CD14-positive monocyte (primary cell): ENCODE measurements at places on chromosomes 4 and X.

GRCh38 chrX:29488919-29489318 is 726.4 kb upstream of the MAGEB2 start:
- peak; percentile 6 for DNase-seq

DNA sequence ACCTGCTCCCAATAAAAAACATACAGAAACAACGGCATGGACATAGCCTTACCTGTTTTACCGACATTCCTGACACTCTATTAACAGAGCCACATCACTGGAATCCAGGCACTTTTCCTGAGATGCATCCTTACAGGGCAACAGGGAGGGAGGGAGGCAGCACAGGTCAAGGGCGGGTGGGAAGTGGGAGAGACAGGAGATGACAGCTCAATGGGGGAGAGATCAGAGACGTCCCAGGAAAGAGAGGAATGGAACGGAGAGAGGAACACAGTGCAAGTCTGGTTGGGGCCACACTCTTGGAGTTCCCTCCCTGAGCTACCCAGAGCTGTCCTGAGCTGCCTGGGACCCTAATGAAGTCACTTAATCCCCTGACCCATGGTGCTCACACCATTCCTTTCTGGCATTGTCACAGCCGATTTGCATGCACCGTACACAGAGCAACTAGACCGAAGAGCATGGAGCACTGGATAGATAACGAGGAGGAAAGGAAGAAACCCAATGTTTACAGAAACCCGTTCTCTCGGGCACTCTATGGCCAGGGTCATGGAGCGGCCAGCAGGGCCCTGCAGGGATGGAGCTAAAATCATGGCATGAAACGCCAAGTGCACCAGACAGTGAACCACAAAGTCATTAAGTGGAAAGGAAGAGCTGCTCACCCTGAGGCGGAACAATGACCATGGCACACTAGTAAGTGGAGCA is 93.1 kb downstream of the NSUN7 start:
- DNase-seq, result no peak

GRCh38 chr4:10053635-10054453 is 32.5 kb upstream of the SLC2A9 start:
- no peak for DNase-seq

GRCh38 chr4:95694411-95694810 is 145.5 kb upstream of the PDHA2 start:
- no peak for DNase-seq

GRCh38 chr4:130028552-130028951 is 932.6 kb downstream of the C4orf33 start:
- DNase-seq, result no peak

GRCh38 chr4:154626793-154627484 is 14.5 kb upstream of the FGG start:
- no peak for DNase-seq

DNA sequence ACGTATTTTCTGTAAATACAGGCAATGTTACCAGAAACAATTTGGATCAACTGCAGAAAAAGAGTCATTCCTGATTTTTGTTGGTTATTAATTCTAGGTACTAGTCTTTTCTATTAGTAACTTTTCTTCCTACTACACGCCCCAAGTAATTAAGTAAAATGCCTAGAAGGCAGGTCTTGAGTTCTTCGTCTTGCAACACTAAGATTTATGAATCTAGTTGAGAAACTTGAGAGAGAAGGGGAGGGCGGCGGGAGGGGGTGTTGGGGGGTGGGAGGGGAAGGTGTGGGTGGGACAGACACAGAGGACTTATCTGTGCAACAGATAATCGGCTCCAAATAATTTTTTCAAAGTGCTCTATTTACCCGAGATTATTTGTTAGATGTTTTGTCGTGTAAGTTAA is 3.0 kb downstream of the RAP2C start:
- DNase-seq, result peak; percentile 4

DNA sequence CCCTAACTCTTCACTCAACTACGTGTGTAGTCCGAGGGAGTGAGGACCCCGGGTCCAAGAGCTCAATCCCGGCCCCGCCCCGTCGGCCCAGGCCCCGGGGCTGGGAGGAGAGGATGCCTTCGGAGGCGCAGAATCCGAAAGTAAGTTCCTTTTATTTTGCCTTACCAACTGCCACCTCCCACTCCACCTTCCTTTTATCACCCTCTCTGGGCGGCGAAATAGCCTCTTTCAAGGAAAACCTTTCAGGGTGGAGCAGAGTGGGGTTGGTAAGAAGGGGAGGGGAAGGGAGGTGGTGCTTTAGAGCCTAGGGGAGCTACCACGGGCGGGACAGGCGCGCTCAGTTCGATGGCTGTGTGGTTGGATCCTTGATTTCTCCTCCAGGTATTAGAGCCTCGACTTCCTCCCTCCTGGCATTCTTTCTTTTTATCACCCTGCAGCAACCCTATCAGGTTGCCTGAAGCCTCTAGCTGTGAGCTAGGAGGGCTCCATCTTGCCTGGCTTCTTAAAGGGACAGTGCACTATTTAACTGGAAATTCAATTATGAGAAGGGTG is 191.2 kb downstream of the RRAGB start:
- DNase-seq, result peak; percentile 0

- DNase-seq, result no peak
Observed at GRCh38 chrX:13473442-13474163, 95.8 kb upstream of the EGFL6 start.

- DNase-seq, result no peak
Observed at GRCh38 chr4:126028876-126029275, 714.1 kb downstream of the FAT4 start.

DNA sequence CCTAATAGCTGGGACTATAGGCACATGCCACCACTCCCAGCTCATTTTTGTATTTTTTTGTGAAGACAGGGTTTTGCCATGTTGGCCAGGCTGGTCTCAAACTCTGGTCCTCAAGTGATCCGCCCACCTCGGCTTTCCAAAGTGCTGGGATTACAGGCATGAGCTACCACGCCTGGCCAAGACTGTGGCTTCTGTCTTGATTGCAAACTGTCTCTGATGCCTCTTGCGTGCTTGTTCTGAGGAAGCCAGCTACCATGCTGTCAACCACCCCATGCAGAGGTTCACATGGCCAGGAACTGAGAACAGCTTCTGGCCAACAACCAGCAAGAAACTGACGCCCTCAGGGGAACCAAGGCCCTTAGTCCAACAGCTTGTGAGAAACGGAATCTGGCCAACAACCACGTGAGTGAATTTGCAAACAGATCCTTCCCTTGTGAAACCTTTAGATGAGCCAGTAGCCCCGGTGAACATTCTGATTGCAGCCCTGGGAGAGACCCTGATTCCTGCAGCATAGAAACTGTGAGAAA is 71.2 kb downstream of the SUPT20HL2 start:
- peak; percentile 19 for DNase-seq

DNA sequence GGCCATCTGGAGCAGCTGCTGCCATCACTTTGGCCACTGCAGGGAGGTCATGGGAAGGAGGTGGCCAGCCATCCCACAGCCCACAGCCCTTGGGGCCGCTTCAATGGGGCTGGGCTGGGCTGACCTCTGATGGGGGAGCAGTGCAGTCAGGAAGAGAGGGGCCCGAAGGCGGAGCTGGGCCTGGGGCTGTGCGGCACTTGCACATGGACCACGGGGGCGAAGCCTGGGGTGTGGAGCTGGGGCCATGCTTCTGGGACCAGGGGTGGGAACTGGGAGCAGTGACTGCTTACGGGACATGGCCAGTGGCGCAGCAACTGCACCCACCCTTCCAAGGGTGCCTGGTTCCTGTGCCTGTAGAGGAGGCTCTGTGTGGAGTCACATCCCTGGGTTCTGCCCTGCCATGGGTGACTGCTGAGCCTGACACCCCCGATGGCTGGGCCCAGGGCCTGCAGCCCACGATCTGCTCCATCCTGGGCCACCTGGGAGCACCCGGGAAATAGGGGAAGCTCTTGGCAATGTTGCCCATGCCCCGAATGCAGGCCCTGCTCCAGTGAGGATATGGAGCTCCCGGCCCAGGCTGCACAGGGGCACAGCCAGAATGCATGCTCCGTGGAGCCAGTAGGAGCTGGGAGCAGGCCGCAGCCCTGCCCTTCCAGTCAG is 22.4 kb upstream of the SULT1B1 start:
- DNase-seq, result no peak

GRCh38 chr4:155007660-155008176 is 200.7 kb upstream of the NPY2R start:
- no peak for DNase-seq

DNA sequence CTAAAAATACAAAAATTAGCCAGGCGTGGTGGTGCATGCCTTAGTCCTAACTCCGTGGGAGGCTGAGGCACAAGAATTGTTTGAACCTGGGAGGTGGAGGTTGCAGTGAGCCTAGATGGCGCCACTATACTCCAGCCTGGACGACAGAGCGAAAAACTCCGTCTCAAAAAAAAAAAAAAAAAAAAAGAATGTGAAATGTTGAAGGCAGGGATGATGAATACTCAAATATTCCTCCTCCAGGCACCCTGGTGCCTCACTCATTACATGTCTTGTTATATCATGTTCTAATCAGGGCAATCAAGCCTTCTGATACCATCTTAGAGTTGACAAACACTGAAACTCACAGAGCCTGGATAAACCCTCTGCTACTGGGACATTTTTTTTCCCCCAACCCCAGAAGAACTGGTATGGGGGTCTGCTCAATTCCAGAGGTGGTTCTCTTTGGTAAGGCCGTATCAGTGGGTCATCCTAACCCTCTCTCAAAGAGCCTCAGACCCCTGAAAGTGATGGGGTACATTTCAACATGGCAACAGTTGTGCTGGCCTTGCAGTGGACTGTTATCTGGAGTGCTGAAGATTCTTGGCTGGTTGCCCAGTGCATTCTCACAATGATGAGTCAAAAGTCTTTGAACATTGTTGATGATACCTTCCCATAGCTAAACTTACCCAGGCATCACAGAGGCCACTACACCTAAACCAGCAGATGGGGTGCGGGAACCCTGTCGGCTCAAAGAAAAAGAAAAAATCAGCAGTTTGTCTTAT is 2.4 kb upstream of the SH3KBP1 start:
- DNase-seq, result no peak

DNA sequence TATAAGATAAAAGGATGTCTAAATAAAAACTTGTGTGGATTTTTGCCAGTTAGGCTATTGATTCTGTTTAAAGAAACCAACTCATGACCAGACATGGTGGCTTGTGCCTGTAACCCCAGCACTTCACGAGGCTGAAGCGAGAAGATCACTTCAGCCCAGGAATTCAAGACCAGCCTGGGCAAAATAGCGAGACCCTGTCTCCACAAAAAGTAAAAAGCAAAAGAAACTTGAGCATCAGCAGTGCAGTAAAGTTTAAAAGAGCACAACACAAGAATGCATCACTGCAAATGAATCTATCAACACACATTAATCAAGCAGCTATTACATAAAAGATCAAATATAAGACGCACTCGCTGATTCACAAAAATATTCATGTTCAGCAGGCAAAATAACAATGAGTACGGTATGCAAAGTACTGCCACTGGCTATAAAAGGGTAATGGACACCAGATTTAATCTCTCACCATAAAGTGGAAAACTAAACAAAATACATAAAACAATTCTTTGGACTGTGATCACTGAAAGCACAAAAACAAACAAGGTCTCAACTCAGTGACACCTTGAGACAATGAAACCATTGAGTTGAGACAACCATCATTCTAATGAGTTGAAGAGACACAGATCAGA is 41.3 kb downstream of the LRBA start:
- no peak for DNase-seq

GRCh38 chr4:48299560-48299959 is 29.9 kb upstream of the TEC start:
- no peak for DNase-seq

GRCh38 chr4:82594456-82594855 is 32.7 kb upstream of the TMEM150C start:
- DNase-seq, result no peak

DNA sequence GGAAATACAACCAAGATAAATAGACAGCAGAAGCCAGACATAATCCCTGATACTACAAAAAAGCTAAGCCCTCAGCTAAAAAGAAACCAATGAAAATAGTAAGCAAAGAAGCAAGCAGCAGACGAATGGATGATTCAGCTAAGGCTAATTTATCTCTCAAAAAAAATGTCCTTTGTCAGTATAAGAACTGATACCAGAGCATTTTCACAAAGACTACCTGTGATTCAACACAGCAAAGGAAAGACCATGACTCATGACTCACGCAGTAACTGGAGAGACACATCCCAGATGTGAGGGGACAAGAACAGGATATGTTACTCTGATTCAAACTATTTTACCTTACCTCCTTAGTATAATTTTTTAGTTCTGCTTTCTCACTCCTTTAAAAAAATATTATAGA is 22.7 kb upstream of the TMPRSS11F start:
- no peak for DNase-seq

- no peak for DNase-seq
Observed at GRCh38 chr4:166091146-166091545, 218.1 kb downstream of the TLL1 start.

GRCh38 chrX:56600141-56600540 is 36.7 kb downstream of the UBQLN2 start:
- no peak for DNase-seq

GRCh38 chr4:74527049-74527448 is 82.1 kb downstream of the AREG start:
- no peak for DNase-seq

- DNase-seq, result no peak
Observed at GRCh38 chr4:89928838-89929237, 34.2 kb downstream of the MMRN1 start.
